Aorta (tissue), 5 donors: ENCODE measurements at places on chromosomes 4 and X.

GRCh38 chr4:18106620-18107019 lies 85.1 kb upstream of the LCORL start:
- DNase-seq = no peak

DNA sequence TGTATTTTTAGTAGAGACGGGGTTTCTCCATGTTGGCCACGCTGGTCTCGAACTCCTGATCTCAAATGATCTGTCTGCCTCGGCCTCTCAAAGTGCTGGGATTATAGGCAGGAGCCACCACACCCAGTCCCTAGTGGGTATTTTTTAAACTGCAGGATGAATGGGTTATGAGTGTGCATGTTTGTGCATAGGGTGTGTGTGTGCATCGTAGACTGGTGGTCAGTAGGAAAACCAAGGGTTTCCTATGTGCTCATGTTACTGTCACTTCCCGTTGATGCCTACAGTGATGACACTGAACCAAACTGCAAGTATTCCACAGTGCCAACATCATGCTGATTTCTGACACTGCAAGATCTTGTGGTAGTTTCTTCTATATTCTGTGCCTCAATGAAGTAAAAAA lies 41.1 kb downstream of the DDIT4L start:
- no peak for DNase-seq

DNA sequence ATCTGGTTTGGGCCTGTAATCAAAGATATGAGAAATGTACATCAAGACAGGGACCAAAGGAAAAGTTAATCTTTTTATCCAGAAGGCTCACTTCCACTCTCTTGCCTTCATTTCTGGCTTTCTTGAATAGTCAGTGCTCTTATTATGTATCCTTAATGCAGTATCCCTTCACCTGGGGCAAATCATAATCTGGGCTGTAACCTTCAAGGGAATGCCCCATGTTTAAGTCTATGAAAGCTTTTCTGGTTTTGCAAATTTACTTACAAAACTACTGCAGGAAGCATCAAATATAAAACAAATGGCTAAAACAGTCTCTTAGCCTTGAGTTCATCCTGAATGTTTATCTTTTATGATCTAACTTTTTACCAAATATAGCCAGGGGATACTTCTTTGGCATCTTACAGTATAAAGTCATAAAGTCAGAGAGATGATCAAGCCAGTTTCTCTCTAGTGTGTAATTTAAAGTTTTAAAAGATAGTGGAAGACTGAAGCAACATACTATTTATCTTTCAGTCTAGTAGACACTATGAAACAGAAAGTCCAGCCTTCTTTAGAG lies 1214.8 kb downstream of the STIM2 start:
- DNase-seq = no peak

DNA sequence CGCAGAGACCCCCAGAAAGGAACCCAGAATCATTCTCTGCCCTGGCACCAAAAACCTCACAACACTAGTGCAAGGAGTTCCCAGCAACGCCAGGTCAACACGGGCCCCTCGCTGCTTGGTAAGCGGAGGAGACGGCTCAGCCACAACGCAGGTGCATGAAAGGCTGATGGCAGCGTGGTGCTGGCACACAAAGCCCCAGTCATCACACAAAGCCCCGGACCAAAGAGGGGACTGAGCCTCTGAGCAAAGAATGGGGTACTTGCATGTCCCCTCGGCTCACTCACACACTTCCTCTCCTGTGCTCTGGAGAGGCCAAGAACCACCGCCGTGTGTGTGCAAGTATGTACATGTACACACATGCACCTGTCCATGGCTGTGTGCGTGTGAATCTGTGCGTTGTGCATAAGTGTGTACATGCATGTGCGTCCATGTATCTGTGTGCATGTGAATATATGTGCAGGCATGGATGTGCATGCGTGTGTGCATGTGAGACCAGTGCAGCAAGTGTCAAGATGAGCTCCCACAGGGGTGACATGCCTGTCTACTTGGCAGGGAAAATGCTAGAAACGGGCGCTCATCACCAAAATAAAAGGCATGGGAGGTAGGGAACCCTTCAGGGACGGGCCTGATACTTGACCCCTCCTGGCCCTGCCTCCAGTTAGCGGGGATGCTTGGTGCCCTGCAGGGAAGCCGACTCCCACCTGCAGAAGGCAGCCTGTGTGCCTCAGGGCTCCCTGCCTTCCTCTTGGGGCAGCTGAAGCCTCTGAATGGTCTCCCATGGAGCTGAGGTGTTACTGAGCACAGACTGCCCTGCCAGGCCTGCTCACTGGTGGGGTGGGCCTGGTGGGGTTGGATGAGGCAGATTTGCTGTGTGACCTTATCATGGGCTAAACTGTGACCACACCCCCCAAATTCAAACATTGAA lies 60.4 kb downstream of the ZFYVE28 start:
- DNase-seq = no peak

- DNase-seq = peak; percentile 68
Measured at GRCh38 chr4:186724058-186724863, 605 bp upstream of the FAT1 start.

DNA sequence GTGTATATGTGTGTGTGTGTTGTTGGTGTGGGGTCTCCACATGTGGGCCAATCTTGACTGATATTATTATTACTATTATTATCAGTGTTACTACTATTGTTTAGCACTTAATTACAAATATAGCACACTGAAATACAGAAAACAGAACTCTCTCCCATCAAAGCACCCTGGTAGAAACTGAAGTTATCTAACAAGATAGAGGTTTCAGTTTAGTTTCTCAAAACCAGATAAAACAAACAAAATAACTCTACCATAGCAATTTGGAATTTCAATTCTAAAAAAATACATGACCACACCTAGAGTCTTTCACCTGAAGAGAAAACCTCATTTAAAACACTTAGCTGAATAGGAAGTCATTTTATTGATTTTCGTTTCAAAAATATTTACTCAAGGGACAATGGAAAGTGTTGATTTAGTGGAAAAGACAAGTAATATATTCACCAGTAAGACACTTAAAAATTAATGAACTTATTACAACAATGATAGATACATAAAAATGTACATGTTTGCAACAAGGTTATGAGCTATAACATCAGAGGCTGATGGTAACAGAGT lies 252.3 kb downstream of the PDHA2 start:
- DNase-seq = no peak

- DNase-seq = no peak
Measured at GRCh38 chr4:111681270-111681669, 464.0 kb upstream of the FAM241A start.

DNA sequence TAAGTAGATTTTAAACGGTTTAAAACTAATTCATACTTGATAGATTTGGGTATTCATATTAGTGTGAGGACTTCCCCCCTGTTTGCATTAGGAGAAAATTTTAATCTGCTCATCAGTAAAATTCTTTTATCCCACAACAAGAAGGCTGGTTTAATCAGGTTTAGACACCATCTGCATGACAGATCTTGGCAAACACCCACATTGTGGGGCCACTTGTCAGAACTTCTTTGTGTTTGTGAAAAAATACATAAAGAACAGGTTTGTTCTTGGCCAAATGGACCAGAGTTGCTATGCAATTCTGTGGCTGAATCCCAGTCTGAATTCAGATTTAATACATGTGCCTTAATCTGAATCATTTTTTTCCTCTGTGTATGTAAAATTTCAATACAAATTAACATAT lies 121.1 kb downstream of the REPS2 start:
- no peak for DNase-seq

- DNase-seq = no peak
Measured at GRCh38 chr4:83757121-83757621, 221.3 kb downstream of the GPAT3 start.

DNA sequence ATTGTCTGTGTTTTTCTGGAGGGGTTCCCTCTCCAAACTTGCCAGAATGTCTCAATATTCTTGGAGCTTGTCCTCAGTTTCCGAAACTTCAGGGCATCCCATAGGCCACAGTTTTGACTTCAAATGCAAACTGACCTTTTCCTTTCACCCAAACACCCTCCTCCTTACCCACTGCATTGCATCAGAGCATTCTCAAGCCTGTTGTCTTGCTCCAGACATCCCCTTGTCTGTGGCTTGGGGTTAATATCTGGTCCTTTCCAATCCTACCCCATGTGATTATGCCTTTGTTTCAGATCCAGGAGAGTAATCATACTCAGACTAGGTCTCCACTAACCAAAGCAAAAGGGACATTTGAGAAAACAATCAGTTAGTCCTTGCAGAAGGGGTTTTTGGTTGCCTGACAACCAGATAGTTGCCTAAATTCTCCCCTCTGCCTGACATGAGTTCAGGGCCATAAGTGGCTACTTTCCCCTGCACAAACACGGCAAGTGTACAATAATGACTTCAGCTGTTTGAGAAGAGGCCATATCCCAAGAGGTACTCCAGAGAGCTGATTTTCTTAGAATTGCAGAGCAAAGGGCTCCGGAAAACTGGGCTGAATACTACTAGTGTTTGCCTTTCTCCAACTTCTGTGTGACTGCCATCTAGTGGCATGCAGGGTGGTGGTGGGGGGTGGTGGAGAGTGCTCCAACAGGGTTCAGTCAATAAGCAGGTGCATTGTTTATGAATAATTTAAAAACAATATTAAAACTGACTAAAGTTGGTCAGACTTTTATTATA lies 130.2 kb downstream of the CHRDL1 start:
- no peak for DNase-seq
